ENCODE measurements at places on chromosomes 7 and 10.

- DNase-seq, result no peak
These were observed 1.3 kb downstream of the KAZALD1 start for GRCh38 chr10:101063050-101063525.

DNA sequence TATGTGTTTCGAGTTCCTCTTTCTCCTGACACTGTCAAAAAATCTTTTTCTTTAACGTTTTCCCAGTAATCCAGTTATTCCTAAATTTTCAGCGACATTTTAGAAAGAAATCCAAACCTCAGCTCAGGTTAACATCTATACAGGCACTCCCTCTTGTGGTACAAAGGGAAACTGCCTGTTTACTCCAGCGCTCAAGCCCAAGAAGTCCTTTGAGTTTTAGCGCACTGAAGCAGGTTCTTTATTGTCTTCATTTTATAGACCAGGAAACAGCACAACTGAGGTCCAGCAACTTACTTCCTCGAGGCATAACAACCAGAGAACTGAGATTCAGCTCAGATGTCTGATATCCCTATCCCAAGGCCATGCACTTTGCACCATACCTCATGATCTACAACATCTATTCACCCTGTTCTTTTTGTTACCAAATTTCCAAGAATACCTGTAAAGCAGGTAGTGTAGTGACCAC is 287.2 kb upstream of the MKLN1 start:
- no peak for DNase-seq

DNA sequence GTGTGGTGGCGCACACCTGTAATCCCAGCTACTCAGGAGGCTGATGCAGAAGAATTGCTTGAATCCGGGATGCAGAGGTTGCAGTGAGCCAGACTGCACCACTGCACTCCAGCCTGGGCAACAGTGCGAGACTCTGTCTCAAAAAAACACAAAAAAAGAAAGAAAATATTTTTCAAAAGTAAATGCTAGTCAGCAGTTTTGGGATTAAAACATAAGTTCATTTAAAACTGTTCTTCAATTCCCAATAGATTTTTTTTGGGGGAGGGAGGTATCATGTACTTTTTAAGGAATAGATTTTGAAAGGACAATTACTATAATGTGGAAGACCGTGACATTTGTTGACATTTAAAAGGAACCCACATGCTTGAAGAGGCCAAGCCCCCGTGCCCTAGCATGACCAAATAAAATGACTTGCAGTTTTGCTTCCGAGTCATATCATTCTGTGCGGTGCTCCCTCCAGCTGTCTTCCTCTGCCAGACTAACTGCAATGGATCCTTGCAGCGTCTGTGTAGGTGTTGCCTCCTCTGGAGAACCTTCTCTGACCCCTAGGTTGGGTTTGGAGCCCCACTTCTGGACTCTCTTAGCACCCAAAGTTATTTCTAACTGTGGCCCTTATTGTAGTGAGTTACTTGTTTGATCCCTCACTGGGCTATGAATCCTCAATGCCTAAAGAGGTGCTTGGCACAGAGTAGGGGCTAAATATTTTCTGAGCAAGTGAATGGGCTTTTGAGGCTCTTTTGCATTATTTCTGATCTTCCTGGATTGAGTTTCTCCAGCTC is 17.4 kb upstream of the HPS1 start:
- no peak for DNase-seq

DNA sequence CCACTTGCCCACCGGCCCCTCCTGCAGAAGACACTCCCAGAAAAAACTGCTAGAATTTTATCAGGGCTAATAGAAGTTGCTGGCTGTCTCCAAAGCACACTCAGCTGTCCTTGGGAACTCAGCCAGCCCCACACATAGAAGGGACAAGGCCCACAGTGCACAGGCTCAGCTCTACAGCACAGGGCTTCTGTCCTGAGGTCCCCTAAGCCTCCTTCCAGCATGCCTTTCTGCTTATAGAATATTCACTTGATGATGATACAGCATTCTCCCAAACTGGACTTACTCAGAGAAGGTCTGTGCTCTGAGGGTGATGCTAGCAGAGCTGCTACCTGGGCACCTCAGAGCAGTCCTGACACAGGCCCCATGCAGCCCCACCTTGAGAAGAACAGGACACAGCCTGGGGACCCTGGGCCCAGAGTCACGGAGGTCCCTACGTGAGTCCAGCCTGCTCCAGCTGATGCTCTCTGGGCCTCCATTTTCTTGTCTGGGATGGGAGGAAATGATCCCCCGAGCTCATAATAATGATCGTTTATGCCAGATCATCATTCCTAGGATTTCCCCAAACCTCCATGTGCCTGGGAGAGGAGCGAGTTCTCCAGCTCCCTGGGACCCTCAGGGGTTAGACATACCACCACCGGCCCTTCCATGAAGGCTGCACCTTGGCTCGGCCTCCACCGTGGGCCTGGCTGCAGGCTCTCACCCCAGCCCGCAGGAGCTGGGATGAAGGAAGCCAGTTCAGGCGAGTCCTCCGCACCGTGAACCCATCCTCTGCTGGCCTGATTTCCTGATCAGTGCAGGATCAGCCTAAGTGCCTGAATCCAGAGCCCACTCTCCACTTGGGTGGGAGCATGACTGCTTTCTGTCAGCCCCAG is 145.6 kb downstream of the ZNF248 start:
- no peak for DNase-seq

- no peak for DNase-seq
These were observed 114.7 kb downstream of the CHN2 start for GRCh38 chr7:29309041-29309854.

DNA sequence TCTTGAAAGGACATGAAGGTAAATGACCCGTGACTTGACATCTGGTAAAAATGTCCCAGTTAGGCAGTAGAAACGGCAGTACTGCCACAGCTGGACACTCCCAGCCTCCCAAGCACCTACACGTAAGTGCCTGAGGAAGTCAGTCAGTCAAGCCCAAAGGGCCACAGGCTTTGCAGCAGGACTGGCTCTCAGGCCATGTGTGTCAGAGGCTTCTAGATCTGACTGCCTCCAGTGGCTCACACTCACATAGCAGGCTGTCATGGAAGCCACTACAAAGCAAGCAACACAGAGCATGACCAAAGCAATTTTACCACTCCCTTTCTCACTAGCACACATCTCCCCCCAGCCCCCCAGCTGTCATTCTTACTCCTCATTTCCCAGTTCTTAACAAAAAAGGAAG is 17.8 kb upstream of the CCNJ start:
- no peak for DNase-seq

DNA sequence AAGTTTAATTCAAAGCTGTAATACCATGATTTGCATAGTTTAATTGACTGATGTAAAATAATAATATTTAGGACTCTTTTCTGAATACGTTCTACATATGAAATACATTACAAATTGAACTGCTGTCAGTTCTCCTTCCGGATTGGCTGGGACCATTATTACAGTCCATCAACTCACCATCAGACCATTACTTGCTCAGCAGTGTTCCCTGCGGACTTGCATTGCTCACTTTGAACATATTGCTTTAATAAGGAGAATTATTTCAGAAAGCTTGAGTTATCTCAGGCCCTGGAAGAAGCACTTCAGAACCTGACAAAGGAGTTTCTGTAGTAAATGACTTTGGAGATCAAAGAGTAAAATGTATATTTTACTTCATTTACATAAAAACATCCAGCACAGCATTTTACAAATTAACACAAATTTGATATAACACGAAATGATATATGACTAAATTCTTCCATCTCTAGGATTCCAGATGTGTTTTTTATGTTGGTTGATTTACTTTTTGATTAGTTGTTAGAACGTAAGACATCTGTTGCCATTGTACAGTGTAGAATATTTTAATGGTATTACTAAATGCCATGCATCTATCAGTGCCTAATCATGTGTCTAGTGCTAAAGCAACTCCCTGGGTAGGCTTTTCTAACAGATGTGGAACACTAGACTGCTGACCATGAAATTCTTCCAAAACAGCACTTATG is 418.5 kb upstream of the SEMA3A start:
- DNase-seq, result no peak

- DNase-seq, result no peak
These were observed 67.7 kb downstream of the C10orf105 start for GRCh38 chr10:71651928-71652327.

GRCh38 chr7:44277391-44277790 is 48.0 kb downstream of the CAMK2B start:
- DNase-seq, result no peak

GRCh38 chr7:105003275-105003674 is 10.7 kb upstream of the KMT2E start:
- no peak for DNase-seq

GRCh38 chr10:21159669-21160068 is 262.6 kb upstream of the NEBL start:
- DNase-seq, result no peak

- no peak for DNase-seq
These were observed 7.8 kb downstream of the AFAP1L2 start for GRCh38 chr10:114396464-114396863.

GRCh38 chr7:14720785-14721184 is 181.8 kb downstream of the DGKB start:
- DNase-seq, result no peak

DNA sequence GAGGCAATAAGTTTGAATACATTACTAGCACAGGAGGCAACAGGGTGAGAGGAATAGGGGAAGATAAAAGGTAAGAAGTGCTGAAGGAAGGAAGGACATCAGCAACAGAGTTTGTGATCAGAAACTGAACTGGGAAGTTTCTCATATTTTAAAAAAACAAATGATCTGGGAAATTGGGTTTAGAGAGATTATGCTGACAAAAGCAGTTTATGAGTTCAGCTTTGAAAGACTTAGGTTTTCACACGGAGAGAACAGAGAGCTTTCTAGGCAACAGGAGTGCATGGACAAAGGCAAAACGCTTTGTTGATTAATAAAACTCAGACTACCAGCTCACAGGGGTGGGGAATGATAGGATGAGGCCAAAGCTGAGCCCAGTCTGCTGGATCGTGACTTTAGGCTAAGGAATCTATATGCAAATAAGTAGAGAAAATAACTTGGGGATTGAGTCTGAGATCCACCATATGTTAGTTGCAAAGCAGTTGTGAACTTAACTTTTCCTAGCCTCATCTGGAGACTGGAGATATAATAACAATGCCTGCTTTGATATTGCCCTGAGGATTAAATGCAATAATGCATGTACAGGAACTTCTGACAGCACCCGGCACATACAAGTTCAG is 4.2 kb downstream of the OSBPL3 start:
- DNase-seq, result no peak

GRCh38 chr10:32437334-32437733 is 8.6 kb upstream of the CCDC7 start:
- no peak for DNase-seq

GRCh38 chr7:136857573-136857972 is 10.9 kb upstream of the CHRM2 start:
- no peak for DNase-seq

GRCh38 chr10:113080061-113080924 is 130.2 kb downstream of the TCF7L2 start:
- DNase-seq, result no peak

GRCh38 chr7:50397320-50397970 is 52.7 kb downstream of the FIGNL1 start:
- no peak for DNase-seq

DNA sequence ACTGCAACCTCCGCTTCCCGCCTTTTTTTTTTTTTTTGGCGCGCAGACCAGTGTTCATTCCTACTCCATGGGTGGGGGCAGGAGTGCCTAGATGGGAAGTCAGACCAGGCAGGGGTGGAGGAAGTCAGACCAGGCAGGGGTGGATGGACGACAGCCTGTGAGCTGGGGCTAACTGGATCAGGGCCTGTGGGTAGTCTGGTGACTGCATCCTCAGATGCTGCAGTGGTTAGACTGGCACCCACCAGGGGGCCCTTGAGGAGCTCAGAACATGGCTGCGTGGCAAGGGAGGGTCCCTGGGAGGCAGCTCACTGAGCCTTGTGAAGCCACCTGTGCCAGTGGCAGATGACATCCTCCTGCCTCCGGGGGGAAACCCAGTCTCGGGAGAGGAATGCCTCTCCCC is 35.1 kb downstream of the RCC1L start:
- no peak for DNase-seq

- no peak for DNase-seq
These were observed 25.5 kb upstream of the C10orf67 start for GRCh38 chr10:23370106-23370505.

- no peak for DNase-seq
These were observed 132.6 kb downstream of the MAPK8 start for GRCh38 chr10:48439031-48439430.

GRCh38 chr10:114575417-114576131 is 82.5 kb downstream of the ABLIM1 start:
- no peak for DNase-seq

DNA sequence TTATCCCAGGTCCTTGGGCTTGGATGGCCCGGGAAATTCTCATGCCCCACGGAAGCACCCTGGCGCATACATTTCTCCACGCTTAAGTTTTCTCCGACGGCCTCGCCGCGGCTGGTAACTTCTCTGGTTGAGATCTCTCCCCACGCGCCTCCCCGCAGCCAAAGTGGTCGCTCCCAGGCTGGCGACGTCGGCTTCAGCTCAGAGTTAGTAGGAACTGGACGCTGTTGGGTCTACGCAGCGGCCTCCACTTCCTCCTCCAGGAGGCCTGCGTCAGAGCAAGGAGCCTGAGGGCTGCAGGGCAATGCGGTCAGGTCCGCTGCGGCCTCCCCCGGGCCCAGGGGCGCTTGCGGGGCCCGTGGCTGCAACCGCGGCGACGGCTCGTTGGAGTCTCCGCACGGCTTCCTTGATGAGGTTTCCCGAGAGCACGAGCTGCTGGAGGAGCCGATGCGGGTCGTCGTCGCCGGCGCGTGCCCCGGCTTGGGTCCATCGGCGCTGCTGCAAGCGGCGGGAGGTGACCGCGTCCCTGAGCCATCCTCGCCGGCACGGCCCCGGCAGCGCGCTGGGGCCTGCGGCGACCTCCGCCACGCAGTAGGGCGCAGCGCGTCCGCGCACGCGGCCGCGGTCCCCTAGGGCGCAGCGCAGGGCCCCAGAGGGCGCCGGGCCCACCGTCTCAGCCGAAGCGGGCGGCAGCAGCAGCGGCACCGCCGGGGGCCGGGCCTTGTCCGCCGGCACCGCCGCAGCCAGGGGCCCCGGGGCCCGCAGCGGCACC is 744 bp downstream of the FRAT2 start:
- no peak for DNase-seq

DNA sequence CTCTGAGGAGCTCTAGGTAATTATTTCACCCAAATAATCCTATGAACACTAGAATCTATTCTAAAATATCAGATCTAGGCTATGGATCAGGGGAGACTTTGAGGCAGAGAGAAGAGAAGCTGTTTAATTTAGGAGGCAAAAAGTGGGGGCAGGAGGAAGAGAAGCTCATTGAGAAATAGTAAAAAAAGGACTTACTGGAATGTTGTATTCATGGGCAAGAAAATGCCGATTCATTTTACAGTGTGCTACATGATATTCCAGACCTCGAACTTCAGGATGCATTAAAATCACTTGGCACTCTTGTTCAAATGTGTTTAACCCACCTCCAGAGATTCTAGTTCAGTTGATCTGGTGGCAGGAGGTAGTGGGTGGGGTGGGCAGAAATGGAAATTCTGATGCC is 109.5 kb upstream of the ITGB1 start:
- DNase-seq, result no peak

DNA sequence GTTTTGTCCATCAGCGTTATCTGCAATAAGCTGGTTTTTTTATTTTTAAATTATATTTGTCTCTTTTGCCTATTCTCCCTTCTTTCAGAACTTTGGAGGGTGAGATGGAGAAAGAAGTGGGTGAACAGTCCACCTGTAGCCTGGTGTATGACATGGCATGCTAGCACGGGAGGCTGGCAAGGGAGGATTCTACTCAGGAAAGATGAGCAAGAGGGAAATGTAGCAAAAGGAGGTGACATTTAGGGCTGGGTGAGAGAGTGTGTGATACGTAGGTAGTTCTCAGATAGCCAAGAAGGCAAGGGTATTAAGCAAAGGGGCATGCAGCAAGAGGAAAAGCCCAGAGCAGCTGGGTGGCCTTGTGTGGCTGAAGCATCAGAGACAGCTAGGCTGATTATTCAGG is 612.9 kb upstream of the IGFBP3 start:
- no peak for DNase-seq
